Fibroblast of gingiva (primary cell): ENCODE measurements at places on chromosomes 4 and X.
A peak's percentile ranks its signal among the peaks of the same experiment; 100 is the strongest.

- no peak for DNase-seq
These were observed 836.8 kb upstream of the LCORL start for GRCh38 chr4:18858229-18858922.

- DNase-seq, result no peak
These were observed 870 bp downstream of the PDZD4 start for GRCh38 chrX:153829549-153829798.

GRCh38 chr4:15396157-15396800 lies 31.6 kb upstream of the C1QTNF7 start:
- DNase-seq, result peak; percentile 27

DNA sequence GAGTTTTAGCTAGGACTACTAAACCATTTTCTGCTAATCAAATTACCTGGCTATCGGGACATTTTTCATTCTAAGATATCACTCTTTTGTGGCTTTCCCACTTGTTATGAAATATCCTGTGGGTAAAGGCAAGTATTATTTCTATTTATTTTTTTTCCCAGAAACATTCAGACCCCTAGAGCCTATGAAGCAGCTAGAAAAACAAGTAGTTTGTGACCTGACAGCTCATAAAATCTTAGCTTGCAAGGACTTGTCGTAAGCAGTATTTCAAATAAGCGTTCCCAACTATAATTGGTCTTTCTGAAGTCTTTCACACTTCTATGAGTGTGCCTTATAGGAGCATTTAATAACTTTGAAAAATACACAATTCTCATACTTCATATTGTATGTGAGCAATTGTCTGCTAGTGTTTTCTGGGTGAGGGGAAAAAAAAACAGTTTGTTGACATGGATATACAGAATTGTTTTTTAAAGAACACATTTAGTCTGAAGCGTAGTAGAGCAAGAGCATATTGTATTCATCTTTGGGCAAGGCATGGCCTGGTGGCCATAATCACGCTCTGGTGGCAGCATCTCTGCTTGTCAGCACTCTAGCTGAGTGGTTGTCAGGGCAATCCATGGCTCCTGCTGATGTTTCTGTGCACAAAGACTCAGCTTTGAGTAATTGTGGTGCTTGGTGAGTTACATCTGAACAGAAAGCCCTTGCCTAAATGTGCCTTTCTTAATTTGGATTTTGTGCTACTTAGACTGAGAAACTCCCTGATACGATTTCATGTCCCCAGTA lies 2.6 kb downstream of the MCUB start:
- no peak for DNase-seq

DNA sequence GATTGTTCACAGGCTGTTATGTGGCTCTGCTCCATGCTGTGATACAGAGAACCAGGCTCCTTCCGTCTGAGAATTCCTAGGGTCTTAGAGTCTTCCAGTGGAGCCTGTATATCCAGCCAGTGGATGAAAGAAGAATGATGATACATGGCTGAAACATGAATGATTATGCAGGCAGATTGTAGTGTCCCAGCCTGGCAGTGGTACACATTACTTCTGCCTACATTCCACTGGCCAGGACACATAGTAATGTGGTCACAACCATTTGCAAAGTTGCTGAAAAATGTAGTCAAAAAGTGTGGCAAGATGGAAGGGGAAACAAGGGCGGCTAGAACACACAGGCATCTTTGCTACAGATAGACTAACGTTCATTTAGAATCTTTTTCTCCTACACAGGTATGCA lies 4.5 kb upstream of the GBA3 start:
- no peak for DNase-seq

DNA sequence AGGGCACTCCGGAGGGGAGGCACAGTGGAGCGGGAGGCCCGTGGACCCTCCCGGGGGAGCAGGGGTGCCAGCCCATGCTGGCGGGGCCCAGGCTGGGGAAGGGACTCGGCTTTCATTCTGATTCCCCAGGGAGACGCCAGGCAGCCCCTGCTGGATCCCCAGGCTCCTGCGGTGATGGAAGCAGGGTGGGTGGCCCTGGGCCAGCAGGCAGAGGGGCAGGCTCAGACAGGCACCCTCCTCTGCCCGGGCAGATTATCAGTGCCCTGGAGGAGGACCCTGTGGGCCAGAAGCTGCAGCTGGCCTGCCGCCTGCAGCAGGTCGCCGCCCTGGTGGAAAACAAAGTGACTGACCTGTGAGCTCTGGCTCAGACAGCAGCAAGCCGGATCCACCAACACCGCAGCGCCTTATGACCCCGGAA lies 2.1 kb upstream of the SRPK3 start:
- DNase-seq, result no peak

DNA sequence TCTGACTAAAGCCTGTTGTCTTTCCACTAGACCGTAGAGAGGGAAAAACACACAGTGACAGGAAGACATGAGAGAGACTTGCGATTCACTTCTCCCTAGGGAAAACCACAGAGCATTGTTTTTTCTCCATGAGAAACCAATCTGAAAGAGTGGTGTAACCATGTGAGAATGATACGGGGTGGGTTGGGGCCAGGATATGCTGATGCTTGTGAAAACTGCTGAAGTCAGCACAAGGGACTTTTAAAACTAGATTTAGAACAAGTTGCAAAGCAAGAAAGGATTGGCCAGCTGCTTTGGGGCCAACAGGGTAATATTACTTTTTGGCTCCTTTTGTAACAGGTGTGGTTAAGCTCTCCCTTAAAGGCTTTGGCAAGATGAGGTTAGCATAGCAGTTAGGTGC lies 66.1 kb downstream of the NHSL2 start:
- no peak for DNase-seq

DNA sequence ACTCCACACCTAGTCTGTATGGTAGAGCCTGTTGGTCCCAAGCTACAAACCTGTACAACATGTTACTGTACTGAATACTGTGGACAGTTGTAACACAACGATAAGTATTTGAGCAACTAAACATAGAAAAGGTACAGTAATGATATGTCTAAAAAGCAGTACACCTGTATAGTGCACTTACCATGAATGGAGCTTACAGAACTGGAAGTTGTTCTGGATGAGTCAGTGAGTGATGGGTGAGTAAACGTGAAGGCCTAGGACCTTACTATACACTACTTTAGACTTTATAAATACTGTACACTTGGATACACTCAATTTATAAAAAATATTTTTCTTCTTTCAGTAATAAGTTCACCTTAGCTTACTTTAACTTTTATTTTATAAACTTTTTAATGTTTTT lies 104.0 kb downstream of the TMA16 start:
- DNase-seq, result no peak

- no peak for DNase-seq
These were observed 238.9 kb downstream of the NR3C2 start for GRCh38 chr4:148203056-148203898.

DNA sequence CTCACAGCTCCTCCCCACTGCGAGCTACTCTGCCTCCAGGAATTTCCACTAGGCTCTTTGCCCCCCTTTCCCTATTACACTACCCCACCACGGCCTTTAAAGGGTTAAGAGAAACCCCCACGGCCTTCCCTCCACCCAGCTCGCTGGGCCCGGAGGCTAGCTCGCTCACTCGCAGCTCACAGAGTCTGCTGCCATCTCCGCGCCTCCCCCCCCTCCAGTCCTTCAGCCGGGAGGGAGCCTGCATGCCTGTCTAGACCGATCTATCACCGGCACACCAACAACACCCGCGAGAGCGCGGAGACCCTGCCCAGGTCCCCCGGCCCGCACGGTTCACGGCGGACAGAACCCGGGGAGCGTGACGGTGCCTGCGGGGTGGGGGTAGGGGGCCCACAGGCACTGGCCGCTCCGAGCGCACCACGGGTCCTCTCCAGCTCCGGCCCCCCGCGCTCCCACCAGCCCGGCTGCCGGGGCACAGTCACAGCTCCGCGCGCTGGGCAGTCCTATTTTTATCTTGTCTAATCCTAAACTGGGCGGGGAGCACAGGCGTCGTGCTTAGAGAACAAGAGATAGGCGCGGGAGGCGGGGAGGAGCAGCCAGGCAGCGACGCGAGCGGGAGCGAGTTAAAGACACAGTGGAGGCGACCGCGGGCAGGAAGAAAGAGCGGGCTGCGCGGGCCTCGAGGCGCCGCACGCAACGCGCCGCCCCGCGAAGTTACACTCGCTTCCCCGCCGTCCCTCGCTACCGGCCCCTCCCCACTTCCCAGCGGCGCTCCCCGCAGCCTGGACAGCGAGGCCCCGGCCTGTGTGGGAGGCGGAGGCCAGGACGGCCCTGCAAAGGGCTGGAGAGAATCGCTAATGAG lies 3.5 kb downstream of the BCOR start:
- peak; percentile 55 for DNase-seq

- DNase-seq, result no peak
These were observed 42.0 kb upstream of the ARSJ start for GRCh38 chr4:114021451-114021850.

GRCh38 chr4:184751585-184751956 lies 17.7 kb upstream of the CENPU start:
- DNase-seq, result no peak

DNA sequence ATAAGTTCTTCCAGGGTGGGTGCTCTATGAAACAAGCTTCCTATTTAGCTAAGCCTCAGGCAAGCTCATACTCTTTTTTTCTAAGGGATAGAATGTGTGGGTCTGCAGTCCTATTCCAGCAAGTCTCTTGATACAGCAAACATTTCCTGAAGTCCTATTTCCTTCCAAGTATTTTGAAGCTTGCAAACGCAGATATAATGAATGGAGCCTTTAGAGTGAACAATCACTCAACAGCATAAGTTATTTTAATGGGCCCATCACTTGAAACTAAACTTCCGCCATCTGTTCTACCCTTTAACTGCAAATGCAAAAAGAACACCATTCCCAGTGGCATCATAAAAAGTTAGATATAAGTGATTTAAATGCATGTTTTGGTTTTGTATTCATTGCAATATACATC lies 108.3 kb upstream of the TAPT1 start:
- no peak for DNase-seq

DNA sequence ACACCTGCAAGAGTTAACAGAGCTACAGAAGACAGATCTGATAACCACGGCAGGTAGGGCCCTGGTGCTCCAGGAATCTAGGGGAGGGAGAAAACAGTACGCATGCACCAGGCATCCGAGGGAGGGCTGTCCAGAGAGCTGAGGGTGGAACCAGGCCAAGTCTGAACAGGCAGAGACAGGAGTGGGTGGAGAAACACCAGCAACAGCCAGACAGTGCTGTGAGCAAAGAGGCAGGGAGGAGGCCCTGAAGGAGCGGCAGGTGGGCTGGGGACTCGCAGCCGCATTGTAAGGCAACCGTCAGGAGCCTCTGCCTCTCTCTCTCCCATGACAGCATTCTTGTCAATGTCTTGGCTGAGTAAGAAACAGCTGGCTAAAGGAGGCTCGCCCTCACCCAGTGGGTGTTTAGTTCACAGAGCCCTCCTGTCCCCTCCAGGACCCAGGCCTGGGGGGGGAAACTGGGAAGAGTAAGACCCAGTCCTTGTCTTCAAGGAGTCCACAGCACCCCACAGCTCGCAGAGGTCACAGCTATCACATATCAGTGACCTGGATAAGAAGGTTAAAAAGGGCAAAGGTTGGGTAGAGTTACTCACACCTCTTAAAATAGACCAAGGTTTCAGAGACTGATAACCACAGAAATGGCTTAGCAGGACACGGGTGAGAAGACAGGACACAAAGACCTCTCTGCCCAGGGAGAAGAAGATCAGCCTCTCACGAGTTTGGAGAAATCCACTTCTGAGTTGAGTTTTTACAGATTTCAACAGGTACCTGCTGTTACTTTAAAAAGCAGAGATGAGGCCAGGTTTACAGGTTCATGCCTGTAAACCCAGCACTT lies 10.5 kb downstream of the ACSL1 start:
- no peak for DNase-seq

DNA sequence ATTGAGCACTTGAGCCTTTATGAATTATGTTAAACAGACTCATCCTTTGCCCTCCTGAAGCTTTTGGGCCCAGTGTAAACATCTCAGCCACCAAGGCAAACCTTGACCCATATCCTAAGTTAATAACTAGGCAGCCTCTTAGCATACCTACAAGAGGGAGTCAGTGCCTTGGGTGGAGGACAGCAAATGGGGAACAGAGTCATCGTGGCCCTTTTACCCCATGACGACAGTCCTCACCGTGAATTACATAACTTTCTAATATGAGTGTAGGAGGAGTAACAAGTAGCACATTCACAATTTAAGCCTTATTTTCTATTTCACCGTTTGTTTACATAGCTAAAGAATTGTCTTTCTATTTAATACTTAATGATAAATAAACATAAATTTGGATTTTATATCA lies 16.8 kb downstream of the CLDN22 start:
- DNase-seq, result no peak

GRCh38 chr4:67869580-67870190 lies 14.1 kb downstream of the TMPRSS11D start:
- DNase-seq, result no peak

DNA sequence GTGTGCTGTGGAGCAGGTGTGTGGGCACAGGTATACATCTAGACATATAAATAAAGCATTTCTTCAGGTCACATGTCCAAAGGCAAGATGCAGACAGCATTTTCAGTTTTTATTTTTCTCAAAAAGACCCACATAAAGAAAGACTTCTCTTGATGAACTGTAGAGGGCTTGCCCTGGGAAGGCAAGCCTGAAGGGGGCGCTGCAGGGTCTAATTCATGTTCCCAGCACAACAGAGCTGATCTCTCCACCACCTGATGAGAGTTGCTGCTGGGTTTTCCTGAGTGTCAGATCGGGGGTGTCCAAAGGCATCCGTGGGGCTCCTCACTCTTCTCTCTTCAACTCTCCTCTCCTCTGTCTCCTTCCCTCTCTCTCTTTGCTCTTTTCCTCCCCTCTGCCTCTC lies 26.6 kb downstream of the ADRA2C start:
- DNase-seq, result no peak

DNA sequence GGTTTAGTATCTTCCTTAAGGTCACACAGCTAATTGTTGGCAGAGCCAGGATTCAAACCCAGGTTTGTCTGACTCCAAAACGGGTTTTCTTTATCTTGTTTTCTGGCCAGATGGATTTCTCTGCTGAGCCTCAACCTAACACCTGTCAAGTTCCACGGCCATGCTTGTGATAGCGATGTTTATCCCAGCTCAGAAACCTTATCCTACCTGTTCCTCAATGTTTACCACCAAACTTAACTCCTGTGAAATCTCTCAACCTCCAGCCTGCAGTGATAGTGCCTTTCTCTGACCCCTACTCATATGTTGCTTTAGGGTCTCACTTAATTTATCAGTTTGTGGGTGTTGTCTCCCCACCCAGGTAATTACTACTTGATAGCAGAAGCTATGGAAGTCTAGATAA lies 246.0 kb downstream of the DCTD start:
- no peak for DNase-seq

DNA sequence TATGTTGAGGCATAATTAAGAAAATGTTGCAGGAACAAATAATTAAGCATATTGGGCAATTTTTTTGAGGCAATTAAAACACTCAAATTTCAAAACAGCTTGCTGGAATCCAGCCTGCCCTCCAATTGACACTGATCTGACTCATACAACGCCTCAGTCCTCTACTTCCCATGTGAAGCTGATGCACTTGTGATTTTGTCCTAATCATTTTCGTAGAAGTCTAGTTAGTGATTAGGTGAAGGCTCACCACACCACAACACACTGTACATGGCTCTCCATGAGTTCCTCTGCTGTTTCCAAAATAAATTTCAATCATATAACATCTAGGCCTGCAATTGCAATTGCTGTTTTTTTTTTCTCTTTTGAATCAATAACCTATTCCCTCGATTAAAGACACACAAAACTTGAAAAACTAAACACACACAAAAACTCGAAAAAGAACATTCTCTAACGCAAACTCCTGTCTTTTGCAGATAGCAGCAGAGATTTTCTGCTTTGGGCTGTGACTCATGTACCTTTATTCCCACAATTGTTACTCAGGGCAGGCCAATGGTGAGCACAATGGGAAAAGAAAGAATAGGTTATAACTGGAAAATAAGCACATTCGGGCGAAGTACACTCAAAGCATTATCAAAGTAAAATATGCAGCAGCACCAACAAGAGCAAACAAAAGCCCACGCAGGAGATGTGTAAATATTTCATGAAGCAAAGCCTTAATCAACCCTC lies 1.7 kb downstream of the GPRIN3 start:
- peak; percentile 40 for DNase-seq
